T-helper 1 cell (primary cell): ENCODE measurements at places on chromosomes 16 and 17.

DNA sequence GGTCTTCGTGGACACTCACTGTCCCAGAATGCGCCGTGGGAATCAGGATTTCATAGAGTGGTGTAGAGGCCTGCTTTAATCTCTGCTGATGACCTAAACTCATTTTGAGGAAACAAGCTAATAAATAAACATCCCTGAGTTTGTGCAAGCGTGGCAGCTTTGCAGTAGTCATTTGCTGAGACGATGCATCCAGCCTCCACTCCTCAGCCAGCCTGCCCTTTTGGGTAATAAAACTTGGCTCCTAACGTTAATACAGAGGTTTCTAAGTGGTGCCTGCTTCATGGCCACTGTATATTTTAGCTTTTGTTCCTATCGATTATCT, 1.3 kb downstream of the DGKE start:
- no peak for DNase-seq

DNA sequence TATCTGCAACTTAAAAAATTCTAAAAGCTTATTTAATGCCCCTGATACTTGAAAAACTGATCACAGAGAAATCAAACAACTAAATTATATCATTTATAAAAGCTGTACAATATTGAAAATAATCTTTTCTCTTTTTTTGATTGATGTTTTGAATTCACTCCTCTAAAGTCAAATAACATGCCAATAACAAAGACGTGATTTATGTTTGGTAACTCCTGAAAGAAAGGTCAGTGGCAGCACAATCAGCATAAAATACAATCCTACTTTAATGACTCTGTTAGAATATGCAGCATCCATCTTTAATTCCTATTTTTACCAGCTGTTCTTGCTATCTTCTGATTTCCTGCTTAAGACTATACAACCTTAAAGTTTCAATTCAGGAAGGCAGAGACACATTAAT, 50.7 kb upstream of the NACA2 start:
- DNase-seq = no peak

DNA sequence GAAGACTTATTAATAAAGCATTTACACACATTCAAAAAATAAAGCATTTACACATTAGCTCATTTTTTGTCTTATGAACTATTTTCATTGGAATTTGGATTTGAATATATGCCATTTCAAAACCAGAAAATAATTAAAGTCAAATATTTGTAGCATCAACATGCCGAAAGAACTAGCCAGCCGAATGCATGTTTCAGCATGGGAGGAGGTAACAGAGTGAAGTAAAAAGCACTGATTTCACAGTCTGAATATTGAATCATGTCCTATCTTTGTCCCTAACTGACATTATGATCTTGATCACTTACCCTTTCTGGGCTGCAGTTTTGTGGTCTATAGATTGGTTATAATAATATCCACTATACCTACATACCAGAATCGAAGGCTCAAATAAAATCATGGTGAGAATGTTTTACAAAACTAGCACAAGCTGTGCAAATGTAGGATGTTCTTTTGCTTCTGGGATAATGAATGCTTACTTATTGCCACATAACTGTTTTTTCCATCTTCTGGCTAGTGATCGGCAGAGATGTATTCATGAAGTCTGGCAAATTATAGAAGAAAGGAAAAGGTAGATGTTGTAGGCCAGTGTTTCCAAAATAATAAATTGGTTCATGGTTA, 84.7 kb downstream of the TUBD1 start:
- no peak for DNase-seq

- no peak for DNase-seq
Observed at GRCh38 chr16:4893103-4893862, 43.7 kb downstream of the PPL start.

GRCh38 chr17:28169621-28170349, 127.3 kb downstream of the NLK start:
- DNase-seq = no peak
